Stimulated activated CD8-positive, alpha-beta memory T cell treated with anti-CD3 and anti-CD28 coated beads, Interleukin-4, amount 100 ng/mL, for 48 hours (primary cell): ENCODE measurements at places on chromosomes 5 and 9.

- no peak for DNase-seq
Observed at GRCh38 chr5:181121675-181122561, 9.1 kb downstream of the OR2V1 start.

- DNase-seq, result no peak
Observed at GRCh38 chr5:2642684-2643345, 108.7 kb downstream of the IRX2 start.

GRCh38 chr5:170635706-170636105, 131.9 kb downstream of the KCNIP1 start:
- no peak for DNase-seq

GRCh38 chr5:59423021-59423420, 470.5 kb downstream of the PDE4D start:
- DNase-seq, result no peak

GRCh38 chr5:105350486-105351140, 1788.0 kb upstream of the NUDT12 start:
- DNase-seq, result no peak

DNA sequence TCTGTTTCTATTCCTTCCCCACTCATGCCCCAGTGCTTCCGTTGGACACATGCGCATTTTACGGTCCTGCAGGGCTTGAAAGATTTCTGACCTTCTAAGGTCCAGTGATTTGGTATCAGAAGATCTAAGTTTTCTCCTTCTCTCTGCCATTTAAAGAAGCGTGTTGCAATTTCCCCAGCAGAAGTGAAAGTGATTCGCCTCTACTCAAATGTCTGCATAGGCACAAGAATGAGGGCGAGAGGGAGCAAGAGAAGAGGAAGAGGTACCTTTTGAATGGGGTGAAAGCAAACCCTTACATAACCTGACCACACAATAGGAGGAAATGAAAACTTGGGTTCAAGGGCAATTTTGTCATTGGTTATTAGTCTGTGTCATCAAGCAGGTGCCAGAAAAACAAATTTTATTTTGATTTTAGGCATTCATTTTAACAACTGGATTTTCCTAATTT, 31.7 kb upstream of the NR3C1 start:
- DNase-seq, result peak; percentile 43

GRCh38 chr5:38167562-38167996, 90.8 kb upstream of the EGFLAM start:
- no peak for DNase-seq

- DNase-seq, result no peak
Observed at GRCh38 chr9:116954731-116955130, 267.6 kb downstream of the TRIM32 start.

GRCh38 chr5:61132559-61132958, 29.7 kb downstream of the SMIM15 start:
- DNase-seq, result no peak

GRCh38 chr5:78288246-78288645, 6.3 kb downstream of the AP3B1 start:
- DNase-seq, result no peak

DNA sequence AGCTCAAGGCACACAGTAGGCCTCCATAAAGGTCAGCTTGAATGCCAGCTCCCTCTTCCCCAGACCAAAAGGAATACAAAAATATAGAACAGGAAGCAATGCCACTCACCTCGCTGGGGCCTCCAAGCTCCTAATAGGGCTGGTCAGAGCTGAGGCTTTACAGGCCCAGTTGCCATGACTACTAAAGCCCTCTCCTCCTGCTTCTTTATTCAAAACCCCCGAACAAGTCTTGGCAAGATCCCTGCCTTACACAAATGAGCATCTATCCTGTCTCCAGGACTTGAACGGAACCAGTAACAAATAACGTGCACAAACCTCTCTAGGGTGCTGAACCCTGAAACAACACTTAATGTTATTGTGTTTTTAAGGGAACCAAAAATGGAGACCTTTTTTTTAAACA, 136.3 kb downstream of the SIL1 start:
- no peak for DNase-seq

DNA sequence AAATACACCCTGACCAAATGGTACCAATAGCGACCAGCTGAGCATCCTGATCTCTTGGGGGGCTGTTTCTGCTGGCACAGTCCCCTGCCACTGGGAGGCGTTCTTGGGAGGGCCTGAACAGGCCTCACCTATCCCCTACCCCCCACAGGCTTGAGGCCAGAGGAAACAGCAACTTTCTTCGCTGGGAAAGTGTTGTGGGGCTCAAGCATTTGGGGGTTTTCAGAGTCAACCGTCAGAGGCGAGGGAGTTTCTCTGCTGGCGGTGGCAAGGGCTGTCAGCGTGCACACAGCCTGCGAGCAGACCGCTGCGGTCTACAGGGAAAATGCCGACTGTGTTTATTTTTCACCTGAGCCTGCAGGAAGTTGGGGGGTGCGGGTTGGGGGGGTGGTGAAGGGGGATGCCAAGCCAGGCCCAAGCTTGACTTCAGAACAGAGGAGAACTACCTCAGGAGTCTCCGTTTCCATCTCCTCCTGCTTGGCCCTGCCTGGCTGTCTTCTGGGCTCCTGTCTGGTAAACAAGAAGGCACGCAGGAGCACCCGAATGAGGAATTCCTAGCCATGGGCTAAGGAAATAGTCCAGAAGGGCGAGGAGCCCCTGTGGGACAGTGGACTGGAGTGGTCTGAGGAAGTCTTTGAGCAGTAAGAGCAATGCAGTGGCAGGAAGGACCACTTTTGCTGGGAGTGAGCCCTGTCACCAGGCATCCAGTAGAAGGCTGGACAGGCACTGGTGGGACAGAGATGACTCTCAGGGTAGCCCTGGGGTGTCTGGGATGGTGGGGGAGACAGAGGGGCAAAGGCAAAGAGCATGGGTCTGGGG, 18.1 kb downstream of the TCF7 start:
- peak; percentile 81 for DNase-seq

DNA sequence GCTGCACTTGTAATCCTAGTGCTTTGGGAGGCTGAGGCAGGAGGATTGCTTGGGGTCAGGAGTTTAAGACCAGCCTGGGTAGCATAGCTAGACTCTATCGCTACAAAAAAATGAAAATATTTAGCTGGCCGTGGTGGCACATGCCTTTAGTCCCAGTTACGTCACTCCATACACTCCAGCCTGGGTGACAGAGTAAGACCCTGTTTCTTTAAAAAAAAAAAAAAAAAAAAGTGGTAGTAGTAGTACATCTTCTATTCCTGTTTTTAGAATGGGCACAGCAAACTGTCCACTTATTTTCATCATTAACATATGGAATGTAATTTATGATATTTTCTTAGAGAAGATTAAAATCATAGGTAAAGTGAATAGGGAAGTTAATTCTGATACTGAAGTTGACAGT, 48.2 kb downstream of the TRIO start:
- no peak for DNase-seq

- no peak for DNase-seq
Observed at GRCh38 chr9:108271646-108272348, 584.0 kb downstream of the ACTL7B start.

DNA sequence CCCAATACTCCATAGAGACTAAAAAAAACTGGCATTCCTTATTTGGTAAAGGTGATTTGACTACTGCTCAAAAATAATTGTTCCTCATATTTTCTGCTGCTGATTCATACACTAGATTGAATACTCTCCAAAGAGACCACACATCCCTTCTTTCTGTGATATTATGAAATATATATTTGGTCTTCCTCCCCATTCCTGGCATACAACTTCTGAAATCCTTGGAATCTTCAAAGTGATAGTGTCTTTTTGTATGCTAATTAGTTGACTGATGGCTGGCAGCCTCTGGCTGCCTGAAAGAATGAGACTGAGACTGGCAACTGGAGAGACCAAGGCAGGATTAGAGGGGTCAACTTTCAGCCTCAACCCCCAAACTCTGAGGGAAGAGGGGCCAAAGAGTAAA, 348.0 kb upstream of the RFX3 start:
- no peak for DNase-seq

- no peak for DNase-seq
Observed at GRCh38 chr5:78829811-78830527, 155.1 kb downstream of the ARSB start.

DNA sequence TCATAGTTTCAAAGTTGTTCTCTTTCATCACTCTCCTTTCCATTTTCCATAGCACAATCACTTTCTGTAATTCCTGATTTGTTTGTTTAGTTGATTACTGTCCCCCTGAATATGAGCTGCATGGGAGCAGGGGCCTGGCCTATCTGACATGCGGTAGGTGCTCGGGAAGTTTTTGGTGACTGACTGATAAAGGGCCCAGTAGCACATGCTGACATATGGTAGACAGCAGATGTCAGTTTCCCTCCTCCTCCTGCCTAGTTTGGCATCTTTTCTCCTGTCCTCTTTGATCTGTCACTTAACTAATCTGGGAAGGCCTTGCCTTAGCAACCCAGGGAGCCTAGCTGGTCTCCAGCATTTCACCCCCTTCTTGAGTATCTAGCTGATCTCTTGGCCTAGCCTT, 14.4 kb downstream of the GALNT12 start:
- DNase-seq, result no peak

DNA sequence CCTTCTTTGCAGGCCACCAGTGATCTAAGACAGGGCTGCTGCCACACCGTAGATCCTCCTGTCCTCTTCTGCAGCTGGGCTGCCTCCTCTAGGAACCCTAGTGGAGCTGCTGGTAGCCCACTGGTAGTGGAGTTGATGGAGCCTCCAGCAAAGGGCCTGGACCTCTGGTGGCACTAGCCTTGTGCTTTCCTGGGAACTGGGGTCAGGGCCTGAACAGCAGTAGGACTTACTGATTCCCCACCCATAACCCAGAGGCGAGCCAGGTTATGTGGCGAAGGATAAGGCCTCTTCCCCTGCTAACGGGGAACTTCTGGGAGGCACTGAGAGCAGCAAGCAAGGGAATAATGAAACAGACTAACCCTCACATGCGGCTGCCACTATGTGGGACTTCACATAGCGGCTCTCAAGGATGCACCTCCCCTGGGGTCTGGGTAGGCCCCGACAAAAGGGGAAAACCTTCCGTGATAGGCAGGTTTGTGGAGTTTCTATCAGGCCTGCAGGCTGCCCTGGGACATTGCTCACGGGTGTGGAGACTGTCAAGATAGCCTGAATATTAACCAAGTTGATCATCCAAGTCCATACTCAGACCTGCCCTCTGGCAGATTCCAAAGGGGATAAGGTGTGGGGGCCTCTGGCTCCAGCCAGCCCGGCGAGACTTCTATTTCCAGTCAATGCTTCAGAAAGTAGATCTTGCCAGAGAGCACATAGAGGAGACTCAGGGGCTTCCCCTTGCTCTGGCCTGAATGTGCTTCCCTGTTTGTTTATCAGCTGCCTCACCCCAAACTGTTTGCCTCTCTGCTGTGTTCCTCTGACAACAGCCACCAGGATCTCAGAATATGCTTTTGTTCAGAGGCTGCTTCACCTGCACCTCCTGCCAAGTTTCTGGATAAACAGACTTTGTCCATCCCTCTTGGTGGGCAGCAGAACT, 7.4 kb downstream of the SLC22A4 start:
- no peak for DNase-seq

DNA sequence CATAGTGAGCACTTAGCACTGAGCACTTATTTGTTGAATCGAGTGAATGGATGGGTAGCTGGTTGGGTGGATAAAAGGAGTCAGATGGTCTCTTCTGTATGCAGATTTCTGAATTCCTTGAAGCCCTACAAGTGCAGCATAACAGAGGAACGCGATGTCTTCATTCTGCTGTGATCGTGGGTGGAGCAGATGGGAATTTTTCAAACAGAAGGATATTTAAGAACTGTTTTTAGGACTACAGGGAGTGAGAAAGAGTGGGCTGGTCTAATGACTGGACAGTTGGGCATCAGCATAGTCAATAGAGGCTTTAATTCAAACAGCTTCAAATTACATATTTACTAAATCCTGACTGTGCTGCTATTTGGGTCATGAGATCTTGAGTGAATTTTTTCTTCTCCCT, 253.2 kb downstream of the CEMIP2 start:
- no peak for DNase-seq

GRCh38 chr5:14062178-14062577, 81.0 kb upstream of the TRIO start:
- no peak for DNase-seq

DNA sequence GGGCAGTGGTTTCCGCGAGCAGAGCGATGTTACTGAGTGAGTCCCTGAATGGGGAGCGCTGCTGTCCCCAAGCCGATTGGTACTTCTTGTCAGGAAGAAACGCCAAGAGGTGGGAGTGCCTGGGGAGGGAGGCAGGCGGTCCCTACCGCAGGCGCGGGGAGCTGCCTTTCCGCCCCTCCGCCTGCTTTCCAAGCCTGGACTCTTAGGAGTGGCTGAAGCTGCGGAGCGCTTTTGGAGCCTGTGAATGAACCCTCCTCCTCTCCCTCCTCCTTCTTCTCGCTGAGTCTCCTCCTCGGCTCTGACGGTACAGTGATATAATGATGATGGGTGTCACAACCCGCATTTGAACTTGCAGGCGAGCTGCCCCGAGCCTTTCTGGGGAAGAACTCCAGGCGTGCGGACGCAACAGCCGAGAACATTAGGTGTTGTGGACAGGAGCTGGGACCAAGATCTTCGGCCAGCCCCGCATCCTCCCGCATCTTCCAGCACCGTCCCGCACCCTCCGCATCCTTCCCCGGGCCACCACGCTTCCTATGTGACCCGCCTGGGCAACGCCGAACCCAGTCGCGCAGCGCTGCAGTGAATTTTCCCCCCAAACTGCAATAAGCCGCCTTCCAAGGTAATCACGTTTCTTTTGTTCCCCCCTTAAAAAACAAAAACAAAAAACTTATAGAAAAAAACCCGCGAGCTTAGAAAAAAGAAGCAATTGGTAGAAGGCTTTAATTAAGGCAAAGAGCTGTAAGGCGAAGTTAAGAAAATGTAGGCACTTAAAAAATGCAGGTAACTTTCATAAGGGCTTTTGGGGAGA, at the start of gene VCAN:
VCAN (plus strand) TSS at position 340 of the 808 bp plus-strand sequence. CDS start 11,775 bp downstream, outside the sequence.
- no peak for DNase-seq

DNA sequence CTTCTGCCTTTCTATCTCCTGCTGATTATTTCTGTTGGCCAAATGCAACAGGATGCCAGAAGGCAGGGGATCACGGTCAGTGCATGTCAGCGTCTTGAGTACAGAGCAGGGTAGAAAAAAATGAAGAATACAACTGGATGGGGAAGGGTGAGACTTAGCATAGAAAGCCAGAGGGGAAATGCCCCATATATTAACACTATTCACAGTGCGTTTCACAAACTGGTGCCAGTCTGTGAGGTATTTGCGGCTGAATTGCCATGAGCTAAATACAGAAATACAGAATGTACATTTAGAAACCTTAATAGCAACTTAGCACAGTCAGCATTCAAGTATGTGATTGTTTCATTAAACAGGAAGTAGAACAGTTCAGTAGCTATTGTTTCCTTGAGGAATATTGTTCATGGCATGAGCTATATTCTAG, 31.0 kb upstream of the SLC1A3 start:
- no peak for DNase-seq

GRCh38 chr9:28365728-28366127, 792.4 kb upstream of the C9orf72 start:
- no peak for DNase-seq
